ENCODE measurements at places on chromosomes 1 and 21. TPM values are rescaled to one million over a fixed set of nuclear protein-coding genes. Genes with fewer than 3 reads are reported as not detected.

DNA sequence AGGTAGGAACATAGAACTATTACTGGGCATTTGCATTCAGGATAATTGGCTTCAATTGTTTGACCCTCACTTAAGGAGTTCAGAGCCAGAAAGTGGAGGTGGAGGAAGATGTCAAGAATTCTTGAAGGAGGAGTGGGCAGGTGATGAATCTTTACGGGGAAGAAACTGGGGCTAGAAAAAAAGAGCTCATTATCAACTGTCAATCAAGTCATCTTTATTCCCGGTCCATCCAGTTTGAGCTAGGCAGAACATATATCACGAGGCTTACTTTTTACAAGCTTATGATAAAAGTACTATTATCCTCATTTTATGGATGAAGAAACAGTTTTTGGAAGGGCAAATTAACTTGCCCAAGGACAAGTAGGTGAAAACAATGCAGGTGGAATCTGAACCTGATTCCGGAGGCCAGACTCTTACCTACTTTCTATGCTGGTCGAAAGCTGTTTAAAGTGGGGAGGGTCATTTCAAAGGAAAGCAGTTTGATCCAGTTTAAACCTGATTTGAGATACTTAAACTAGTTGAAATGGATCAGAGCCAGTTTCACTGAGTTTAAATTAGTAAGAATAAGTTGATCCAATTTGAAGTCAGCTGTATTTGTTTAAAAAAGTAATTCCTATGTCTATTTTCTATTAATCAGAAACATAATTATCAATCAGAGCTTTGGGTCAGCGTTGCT, 13.3 kb upstream of the NBL1 start:
- no peak overlapping the region for H3K27ac ChIP-seq
- H3K4me3 ChIP-seq, result no peak overlapping the region
- peaks cover 6% of the 10 kb centered on the region for H3K36me3 ChIP-seq
- no peaks in the 10 kb centered on the region for H3K4me1 ChIP-seq
- no peak for DNase-seq

Gene GBP6
- not detected for total RNA-seq

GRCh38 chr21:45248893-45249381, 38.8 kb downstream of the POFUT2 start:
- no peak for DNase-seq
- H3K27me3 ChIP-seq, result no peaks in the 10 kb centered on the region
- peak overlapping the region; percentile 18 for H3K4me3 ChIP-seq

Gene TGFB2
- total RNA-seq, result 28.4 TPM

- H3K36me3 ChIP-seq, result no peaks in the 10 kb centered on the region
- H3K27ac ChIP-seq, result no peak overlapping the region
- no peak overlapping the region for H3K4me3 ChIP-seq
- H3K27me3 ChIP-seq, result no peaks in the 10 kb centered on the region
- no peak for DNase-seq
- H3K4me1 ChIP-seq, result no peaks in the 10 kb centered on the region
These were observed 56.4 kb downstream of the COL18A1 start for GRCh38 chr21:45461369-45461750.

DNA sequence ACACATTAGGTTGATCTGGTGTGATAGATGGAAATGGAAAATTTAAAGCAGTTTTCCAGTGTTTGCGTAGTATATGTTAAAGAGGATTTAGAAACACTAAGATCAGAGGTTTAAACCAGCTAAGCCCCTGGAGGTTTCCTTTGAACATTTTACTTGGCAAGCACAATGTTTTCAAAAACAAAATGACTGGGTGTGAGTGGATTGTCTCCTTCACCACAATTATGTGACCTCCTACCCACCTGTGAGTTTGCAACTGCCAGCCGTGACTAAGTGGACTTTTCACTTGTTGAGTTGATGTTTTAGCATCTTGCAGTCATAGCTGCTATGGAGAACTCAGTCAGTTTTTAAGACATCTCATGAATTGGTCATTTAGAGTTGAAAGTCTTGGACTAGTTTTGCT, 4.7 kb downstream of the CCDC190 start:
- no peaks in the 10 kb centered on the region for H3K27me3 ChIP-seq
- H3K27ac ChIP-seq, result no peak overlapping the region
- H3K4me1 ChIP-seq, result no peaks in the 10 kb centered on the region
- DNase-seq, result no peak
- no peak overlapping the region for H3K4me3 ChIP-seq

- H3K27me3 ChIP-seq, result no peaks in the 10 kb centered on the region
- H3K27ac ChIP-seq, result no peak overlapping the region
- no peaks in the 10 kb centered on the region for H3K36me3 ChIP-seq
These were observed 61.3 kb upstream of the BACH1 start for GRCh38 chr21:29237110-29238052.

GRCh38 chr1:226349801-226350518, 41.0 kb upstream of the LIN9 start:
- no peak overlapping the region for H3K4me3 ChIP-seq
- peaks cover 29% of the 10 kb centered on the region for H3K4me1 ChIP-seq
- H3K27me3 ChIP-seq, result no peaks in the 10 kb centered on the region
- no peak overlapping the region for H3K27ac ChIP-seq

- H3K4me3 ChIP-seq, result no peak overlapping the region
- DNase-seq, result no peak
- peaks cover 2% of the 10 kb centered on the region for H3K27me3 ChIP-seq
- H3K4me1 ChIP-seq, result peaks cover 18% of the 10 kb centered on the region
These were observed 38.6 kb downstream of the PDE9A start for GRCh38 chr21:42691901-42692559.

DNA sequence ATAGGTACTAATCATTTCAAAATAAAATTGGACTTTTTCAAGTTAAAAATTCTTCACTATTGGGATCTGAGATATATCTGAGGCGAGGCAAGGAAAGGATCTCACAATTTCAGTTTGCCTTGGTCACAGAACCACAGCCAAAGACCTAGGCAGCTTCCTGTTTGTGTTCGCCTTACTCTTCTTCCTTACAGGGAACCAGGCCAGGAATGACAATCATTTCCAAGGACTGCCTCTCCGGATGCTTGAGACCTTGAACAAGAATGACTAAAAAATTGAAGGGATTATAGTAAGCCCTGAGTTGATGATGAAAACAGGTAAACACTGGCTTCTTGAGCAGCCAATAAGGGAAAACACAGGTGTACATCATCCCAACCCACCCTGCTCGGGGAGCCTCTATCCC, 35.2 kb upstream of the SERBP1 start:
- H3K36me3 ChIP-seq, result no peaks in the 10 kb centered on the region
- H3K27ac ChIP-seq, result no peak overlapping the region
- H3K4me1 ChIP-seq, result peaks cover 50% of the 10 kb centered on the region
- H3K27me3 ChIP-seq, result no peaks in the 10 kb centered on the region
- no peak for DNase-seq
- no peak overlapping the region for H3K4me3 ChIP-seq

DNA sequence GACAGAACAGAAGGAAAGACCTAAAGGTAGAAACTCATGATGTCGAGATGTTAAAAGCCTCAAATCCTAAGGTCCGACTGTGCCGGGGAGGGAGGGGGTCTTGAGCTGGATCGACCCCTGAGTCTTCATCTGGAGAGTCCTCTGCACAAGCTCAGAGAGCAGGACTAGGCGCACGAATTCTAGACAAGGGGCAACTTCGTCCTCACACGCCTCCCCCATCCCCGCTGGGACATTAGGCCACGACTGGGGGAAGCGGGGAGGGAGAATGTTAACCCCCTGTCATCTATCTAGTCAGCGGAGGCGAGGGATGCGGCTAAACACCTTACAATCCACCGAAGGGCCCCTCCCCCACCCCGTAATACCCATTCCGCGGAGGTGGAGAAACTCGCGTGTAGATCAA, 94.7 kb downstream of the PRKAB2 start:
- no peak for DNase-seq
- peaks cover 25% of the 10 kb centered on the region for H3K4me1 ChIP-seq
- peaks cover 100% of the 10 kb centered on the region for H3K27me3 ChIP-seq
- H3K27ac ChIP-seq, result no peak overlapping the region
- no peaks in the 10 kb centered on the region for H3K36me3 ChIP-seq

Gene FCGR3A
- 16.5 TPM for total RNA-seq

GRCh38 chr1:84319662-84320061, 18.2 kb downstream of the SAMD13 start:
- H3K27ac ChIP-seq, result no peak overlapping the region
- H3K27me3 ChIP-seq, result no peaks in the 10 kb centered on the region
- H3K4me3 ChIP-seq, result no peak overlapping the region
- no peaks in the 10 kb centered on the region for H3K4me1 ChIP-seq
- DNase-seq, result no peak
- no peaks in the 10 kb centered on the region for H3K36me3 ChIP-seq

Gene LDLRAD2
- not detected for total RNA-seq

Gene PTCH2
- 0.32 TPM for total RNA-seq

Gene KLHDC9
- 11.9 TPM for total RNA-seq

Gene TGFBR3
- 20.5 TPM for total RNA-seq

- no peaks in the 10 kb centered on the region for H3K27me3 ChIP-seq
- no peak overlapping the region for H3K4me3 ChIP-seq
- no peak overlapping the region for H3K27ac ChIP-seq
- no peaks in the 10 kb centered on the region for H3K4me1 ChIP-seq
These were observed 248.7 kb upstream of the CXADR start for GRCh38 chr21:17264182-17264581.

Gene FBXO2
- 1.2 TPM for total RNA-seq

DNA sequence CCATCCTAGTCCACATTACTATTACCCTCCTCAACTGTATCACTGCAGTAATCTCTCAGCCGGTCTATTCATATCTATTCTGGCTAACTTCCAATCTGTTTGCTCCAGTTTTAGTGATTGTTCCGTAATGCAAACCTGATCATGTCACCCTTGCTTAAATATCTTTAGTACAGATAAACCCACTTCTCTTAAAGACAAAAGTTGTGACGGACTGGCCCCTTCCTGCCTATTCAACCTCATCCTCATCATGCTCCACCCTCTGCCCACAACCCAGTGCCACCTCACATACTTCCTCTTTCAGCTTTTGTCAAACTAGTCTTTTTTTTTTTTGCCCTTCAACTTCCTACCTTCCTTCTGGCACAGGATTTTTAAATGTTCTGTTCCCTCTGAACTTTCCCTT, 2.8 kb upstream of the C1orf162 start:
- peaks cover 19% of the 10 kb centered on the region for H3K36me3 ChIP-seq
- H3K4me3 ChIP-seq, result no peak overlapping the region
- DNase-seq, result peak; percentile 49
- peaks cover 47% of the 10 kb centered on the region for H3K4me1 ChIP-seq
- peak overlapping the region; percentile 93 for H3K27ac ChIP-seq

GRCh38 chr1:68339505-68339904, 107.2 kb upstream of the WLS start:
- H3K27me3 ChIP-seq, result no peaks in the 10 kb centered on the region
- H3K4me3 ChIP-seq, result no peak overlapping the region
- no peaks in the 10 kb centered on the region for H3K36me3 ChIP-seq
- no peak overlapping the region for H3K27ac ChIP-seq
- no peak for DNase-seq

DNA sequence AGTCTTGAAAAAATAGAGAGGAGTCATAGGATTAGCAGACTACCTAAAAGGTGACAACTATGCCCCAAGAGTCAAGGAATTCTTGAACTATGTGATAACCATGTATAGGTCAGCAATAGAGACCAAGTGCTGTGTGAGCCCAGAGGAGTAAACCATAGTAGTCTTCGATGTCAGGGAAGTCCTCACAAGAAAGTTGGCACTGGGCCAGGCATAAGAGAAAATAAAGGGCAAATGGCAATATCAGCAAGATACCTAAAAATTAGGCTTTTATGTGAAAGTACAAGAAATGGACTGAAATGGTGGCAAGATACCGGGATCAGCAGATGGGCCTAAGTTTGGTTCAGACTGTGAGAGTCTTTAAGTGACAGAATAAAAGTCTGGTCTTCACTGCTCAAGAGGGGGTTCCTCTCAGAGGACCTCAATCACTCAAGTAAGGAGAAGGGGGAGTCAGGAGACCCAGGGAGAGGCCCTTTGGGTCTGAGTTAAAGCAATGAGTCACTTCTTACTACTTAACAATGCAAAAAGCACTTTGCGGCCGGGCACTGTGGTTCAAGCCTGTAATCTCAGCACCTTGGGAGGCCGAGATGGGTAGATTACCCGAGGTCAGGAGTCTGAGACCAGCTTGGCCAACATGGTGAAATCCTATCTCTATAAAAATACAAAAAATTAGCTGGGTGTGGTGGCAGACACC, 95.0 kb downstream of the TEX35 start:
- no peak for DNase-seq
- no peak overlapping the region for H3K27ac ChIP-seq
- H3K4me3 ChIP-seq, result no peak overlapping the region
- no peaks in the 10 kb centered on the region for H3K36me3 ChIP-seq
- H3K4me1 ChIP-seq, result no peaks in the 10 kb centered on the region
- no peaks in the 10 kb centered on the region for H3K27me3 ChIP-seq

DNA sequence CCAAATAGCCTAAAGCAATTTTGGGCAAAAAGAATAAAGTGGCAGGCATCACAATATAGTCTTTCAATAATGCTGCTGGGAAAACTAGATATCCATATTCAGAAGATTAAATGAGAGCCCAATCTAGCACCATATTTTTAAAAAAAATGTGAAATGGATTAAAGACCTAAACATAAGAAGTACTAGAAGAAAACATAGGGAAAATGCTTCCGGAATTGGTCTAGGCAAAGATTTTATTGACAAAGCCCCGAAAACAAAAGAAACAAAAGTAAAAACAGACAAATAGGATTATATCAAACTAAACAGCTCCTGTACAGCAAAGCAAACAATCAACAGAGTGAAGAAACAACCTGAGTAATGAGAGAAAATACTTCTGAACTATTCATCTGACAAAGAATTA, 48.6 kb upstream of the KCNK1 start:
- DNase-seq, result no peak
- H3K36me3 ChIP-seq, result no peaks in the 10 kb centered on the region
- H3K27me3 ChIP-seq, result no peaks in the 10 kb centered on the region
- H3K4me1 ChIP-seq, result no peaks in the 10 kb centered on the region
- no peak overlapping the region for H3K4me3 ChIP-seq

GRCh38 chr1:59163268-59164092, 133.4 kb upstream of the FGGY start:
- no peak overlapping the region for H3K27ac ChIP-seq
- H3K36me3 ChIP-seq, result no peaks in the 10 kb centered on the region
- H3K4me1 ChIP-seq, result peaks cover 7% of the 10 kb centered on the region
- no peak overlapping the region for H3K4me3 ChIP-seq
- no peaks in the 10 kb centered on the region for H3K27me3 ChIP-seq

Gene FAM163A
- not detected for total RNA-seq

GRCh38 chr21:42989816-42990650, 15.7 kb downstream of the PKNOX1 start:
- peaks cover 15% of the 10 kb centered on the region for H3K4me1 ChIP-seq
- H3K4me3 ChIP-seq, result no peak overlapping the region
- no peaks in the 10 kb centered on the region for H3K36me3 ChIP-seq
- H3K27ac ChIP-seq, result no peak overlapping the region

- H3K36me3 ChIP-seq, result no peaks in the 10 kb centered on the region
- H3K27me3 ChIP-seq, result no peaks in the 10 kb centered on the region
- no peak overlapping the region for H3K4me3 ChIP-seq
- H3K4me1 ChIP-seq, result no peaks in the 10 kb centered on the region
These were observed 76.3 kb downstream of the KRTAP19-8 start for GRCh38 chr21:30962013-30962412.

Gene GNG4
- total RNA-seq, result not detected

GRCh38 chr1:210821615-210822014, 312.3 kb downstream of the KCNH1 start:
- H3K4me3 ChIP-seq, result no peak overlapping the region
- no peak overlapping the region for H3K27ac ChIP-seq
- H3K4me1 ChIP-seq, result no peaks in the 10 kb centered on the region
- no peaks in the 10 kb centered on the region for H3K27me3 ChIP-seq
- no peaks in the 10 kb centered on the region for H3K36me3 ChIP-seq
